ENCODE measurements at places on chromosomes 16 and 17.

DNA sequence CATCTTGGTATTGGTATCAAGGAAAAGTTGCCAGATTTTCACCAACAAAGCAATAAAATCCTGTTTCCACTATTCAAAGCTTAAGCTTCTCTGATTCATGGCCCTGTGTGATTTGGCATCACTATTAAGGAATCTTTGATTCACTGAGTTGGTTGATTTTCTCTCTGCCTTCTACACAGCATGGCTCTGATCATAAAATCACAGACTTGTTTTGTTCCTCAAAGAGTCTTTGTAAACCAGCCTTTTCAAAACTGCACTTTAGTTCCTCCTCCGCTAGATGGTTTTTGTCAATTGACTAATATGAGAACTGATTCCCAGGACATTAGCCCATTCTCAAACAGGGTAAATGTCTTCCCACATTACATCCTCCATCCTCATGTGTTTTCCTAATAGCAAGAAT lies 197.6 kb downstream of the DNAH9 start:
- DNase-seq = no peak

- no peak for DNase-seq
Measured at GRCh38 chr17:32976605-32977004, 15.0 kb upstream of the SPACA3 start.

GRCh38 chr16:7400117-7400890 lies 67.7 kb downstream of the RBFOX1 start:
- no peak for DNase-seq

DNA sequence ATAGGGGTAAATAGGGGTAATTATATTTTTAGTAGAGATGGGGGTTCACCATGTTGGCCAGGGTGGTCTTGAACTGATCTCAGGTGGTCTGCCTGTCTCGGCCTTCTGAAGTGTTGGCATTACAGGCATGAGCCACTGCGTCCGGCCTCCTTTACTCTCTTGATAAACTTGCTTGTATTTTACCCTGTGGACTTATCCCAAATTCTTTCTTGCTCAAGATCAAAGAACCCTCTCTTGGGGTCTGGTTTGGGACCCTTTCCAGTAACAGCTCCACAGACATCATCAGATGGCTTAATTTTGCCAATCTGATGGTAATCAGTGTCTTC lies 5.6 kb upstream of the C1QTNF1 start:
- no peak for DNase-seq

GRCh38 chr17:60049936-60050335 lies 28.8 kb downstream of the HEATR6 start:
- no peak for DNase-seq

- DNase-seq = no peak
Measured at GRCh38 chr16:57413301-57413730, 8.7 kb downstream of the CCL17 start.

DNA sequence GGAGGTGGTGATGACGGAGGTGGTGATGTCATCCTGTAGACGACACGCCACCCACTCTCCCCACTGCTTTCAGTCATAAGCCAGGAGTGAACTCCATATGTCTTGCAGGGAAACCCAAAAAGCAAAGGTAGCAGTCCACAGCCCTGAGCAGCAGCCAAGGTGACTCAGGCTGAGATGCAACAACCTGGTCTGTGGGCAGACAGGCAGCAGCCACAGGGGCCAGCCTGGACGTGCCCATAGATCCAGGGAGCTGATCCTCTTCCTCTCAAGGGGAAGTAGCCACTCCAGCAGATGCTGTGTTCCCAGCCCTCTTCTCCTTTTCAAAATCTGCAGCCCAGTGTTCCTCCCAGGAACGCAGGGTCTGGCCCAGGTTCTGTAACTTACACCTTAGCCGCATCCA lies 17.3 kb upstream of the CIITA start:
- no peak for DNase-seq

- no peak for DNase-seq
Measured at GRCh38 chr16:66168777-66169176, 197.7 kb upstream of the CDH5 start.

DNA sequence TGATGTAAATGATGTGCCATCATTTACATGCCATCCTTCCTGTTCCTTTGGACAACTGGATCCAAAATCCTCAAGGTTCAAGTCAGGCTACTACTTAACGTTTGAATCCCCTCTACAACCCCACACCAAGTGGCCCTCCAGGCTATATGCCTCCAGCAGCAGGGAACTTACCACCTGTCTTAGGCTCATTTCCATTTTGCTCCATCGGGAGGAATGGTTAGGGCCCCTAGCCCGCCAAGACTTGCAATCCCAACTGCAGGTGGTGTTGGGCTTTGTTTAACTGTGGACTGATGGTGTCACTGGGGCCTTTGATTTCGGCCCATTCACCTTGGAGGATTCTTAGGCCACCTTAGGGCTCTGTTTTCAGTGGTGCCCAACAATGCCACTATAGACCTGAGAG lies 9.7 kb downstream of the HNF1B start:
- DNase-seq = no peak

DNA sequence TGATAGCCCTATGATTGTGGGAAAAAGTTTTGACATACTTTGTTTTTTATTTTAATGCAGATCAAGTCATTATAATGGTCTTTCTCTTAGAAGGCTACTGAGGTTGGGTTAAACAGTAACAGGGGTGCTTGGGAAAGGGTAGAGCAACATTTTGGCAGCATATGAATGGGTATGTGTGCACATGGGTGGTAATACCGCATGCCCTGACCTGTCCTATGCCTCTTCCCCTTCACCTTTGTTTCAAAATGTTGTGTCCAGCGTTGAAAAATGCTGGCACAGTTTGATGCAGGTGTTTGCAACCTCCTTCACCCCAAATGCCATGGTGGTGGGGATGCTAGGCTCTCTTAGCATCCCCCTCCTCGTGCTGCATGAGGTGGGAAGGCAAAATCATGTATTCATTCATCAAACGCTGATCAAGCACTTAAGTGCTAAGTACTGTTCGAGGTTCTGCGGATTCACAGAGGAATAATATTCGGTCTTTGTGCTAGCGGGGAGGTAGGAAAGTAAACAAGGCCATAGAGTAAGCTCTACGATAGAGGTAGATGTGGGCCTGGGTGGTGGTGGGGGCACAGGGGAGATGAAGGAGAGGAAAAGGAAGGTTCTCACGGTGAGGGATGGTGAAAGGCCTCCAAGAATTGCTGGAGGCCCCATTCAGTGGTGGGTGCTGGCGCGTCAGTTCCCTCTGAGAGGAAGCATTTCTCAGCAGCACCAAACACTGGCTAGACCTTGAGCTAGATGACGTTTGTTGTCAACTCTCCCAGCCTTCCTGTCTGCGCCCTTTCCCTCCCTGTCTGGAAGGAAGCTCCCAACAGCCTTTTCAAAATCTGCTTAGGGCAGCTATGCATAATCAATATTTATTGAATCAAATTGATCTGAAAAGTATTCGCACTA lies 13.3 kb upstream of the MARCHF10 start:
- DNase-seq = no peak

GRCh38 chr17:40533896-40534295 lies 31.4 kb downstream of the CCR7 start:
- no peak for DNase-seq

DNA sequence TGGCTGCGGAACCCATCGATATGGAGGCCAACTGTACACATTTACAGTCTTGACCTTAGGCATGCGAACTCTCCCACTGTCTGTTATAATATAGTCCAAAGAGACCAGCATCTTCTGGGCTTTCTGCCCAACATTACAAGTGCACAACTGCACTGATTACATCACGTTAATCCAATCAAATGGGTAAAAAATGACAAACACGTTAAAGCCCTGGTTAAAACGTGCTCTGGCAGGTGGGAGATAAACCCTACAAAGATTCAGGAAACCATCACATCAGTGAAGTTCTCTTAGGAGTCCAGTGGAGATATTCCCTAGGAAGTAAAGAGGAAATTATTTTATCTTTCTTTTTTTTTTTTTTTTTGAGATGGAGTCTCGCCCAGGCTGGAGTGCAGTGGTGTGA lies 23.7 kb upstream of the XYLT2 start:
- no peak for DNase-seq

- DNase-seq = peak; percentile 54
Measured at GRCh38 chr16:50684823-50685461, 3.8 kb upstream of the SNX20 start.

DNA sequence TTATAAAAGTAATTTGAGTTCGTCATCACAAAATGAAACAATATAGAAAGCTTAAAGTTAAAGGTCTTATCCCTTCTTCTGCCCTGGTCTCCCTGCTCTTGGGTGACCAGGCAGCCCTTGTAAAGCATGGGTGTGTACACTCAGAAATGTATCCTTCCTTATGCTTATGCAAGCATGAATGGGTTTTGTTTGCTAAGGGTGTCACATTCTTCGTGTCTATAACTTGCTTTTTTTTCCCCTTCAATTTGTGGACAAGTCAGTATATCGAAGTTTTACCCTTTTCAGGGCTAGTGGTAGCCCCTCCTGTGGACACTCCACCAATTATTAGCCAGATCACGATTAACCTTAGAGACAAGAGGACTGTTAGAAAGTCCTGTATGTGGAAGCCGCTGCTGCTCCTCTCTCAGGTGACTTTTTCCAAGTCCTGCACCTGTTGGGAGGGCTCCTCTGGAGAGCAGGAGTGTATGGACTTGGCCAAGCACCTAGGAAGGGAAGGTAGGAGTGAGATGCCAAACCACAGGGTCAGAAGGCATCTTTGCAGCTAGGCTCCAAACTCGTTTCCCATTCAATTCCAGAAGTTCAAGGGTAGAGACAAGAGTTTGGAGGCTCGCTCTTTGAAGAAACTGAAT lies 50.9 kb downstream of the LDHD start:
- DNase-seq = no peak

DNA sequence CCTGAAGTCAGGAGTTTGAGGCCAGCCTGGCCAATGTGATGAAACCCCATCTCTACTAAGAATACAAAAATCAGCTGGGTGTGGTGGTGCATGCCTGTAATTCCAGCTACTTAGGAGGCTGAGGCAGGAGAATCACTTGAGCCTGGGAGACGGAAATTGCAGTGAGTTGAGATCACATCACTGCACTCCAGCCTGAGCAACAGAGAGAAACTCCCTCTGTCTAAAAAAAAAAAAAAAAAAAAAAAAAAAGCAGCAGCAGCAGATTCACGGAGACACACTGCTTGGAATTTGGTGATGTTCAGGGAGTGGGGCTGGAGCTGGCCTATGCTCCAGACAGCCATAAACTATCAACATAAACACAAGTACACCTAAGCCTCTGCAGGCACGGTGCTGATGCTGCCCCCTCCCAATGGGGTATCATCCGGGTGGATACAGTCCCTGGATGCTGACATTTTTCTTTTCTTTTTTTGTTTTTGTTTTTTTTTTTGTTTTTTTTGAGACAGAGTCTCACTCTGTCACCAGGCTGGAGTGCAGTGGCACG lies 39.6 kb upstream of the RHOT1 start:
- DNase-seq = no peak

GRCh38 chr17:64920419-64921172 lies 1.3 kb upstream of the LRRC37A3 start:
- DNase-seq = no peak
